Astrocyte (in vitro differentiated cells and primary cell): ENCODE measurements at places on chromosomes 5 and 9.

DNA sequence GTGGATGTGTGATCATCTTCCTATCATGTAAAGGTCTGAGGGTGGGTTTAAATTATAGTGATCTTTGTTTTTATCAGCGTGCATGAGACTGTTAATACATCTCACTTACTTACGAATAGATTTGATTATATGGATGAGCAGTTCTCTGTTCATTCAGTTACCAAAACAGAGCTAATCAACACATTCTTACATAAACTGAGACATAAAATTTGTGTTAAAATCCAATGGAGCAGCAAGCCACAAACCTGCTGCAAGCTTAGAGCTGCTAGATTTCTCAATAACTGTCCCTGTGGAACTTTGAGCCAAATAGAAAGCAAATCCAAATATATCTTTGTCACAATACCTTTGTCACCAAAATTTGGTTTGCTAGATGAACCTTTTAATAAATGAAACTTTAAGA lies 50.1 kb downstream of the NUDT12 start:
- peaks cover 5% of the 10 kb centered on the region for H3K4me1 ChIP-seq
- no peak overlapping the region for H3K4me3 ChIP-seq
- no peak overlapping the region for H3K27ac ChIP-seq
- no peaks in the 10 kb centered on the region for H3K36me3 ChIP-seq
- DNase-seq, result no peak

DNA sequence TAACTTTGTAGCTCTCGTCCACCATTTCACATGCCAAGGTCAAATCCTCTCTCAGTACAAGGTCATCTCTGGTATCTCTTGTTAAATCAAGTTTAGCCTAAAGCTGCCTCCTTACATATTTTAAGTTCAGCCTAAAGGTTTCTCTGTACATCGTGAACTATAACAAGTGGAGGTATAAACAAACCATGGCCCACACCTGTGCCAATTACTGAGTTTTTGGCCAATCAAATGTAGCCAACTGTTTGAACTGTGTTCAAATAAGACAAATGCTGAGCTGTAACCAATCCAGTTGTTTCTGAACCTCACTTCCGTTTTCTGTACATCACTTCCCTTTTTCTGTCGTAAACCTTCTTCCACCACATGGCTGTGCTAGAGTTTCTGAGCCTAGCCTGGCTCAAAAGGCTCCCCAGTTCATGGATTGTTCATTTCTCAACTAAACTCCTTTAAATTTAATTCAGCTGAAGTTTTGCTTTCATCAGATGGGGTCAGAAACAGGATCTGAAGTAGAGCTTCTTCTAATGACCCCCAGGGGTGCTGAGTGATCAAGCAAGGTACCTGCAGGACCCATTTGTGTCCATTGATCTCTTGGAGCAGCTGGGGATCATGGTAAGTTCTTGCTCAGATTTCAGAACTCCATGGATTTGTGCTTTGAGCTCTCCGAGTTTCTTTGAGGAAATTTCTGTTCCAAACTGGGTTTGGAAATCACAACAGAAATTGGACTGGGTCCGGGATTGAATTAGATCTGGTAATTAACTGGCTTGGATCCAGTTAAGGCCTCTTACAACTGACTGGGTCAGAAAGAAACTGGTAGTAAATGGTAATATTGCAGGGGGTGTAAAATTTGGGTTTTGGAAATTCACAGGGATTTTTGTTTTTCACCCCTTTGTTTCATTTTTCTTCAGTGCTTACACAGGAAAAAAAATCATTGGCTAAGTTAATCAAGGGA lies 11.0 kb upstream of the NANS start:
- H3K4me1 ChIP-seq, result no peaks in the 10 kb centered on the region
- no peak overlapping the region for H3K4me3 ChIP-seq
- no peak for DNase-seq
- no peaks in the 10 kb centered on the region for H3K36me3 ChIP-seq

- no peak for DNase-seq
- H3K36me3 ChIP-seq, result no peaks in the 10 kb centered on the region
- H3K27me3 ChIP-seq, result no peaks in the 10 kb centered on the region
- no peak overlapping the region for H3K4me3 ChIP-seq
- no peak overlapping the region for H3K27ac ChIP-seq
Observed at GRCh38 chr5:154749491-154749890, 5.7 kb upstream of the LARP1 start.

GRCh38 chr5:91381774-91382359 lies 1.2 kb downstream of the ARRDC3 start:
- H3K4me1 ChIP-seq, result peaks cover 9% of the 10 kb centered on the region
- no peaks in the 10 kb centered on the region for H3K27me3 ChIP-seq
- peak overlapping the region; percentile 99 for H3K27ac ChIP-seq

GRCh38 chr5:71887680-71888079 lies 168.6 kb downstream of the CARTPT start:
- H3K4me1 ChIP-seq, result peaks cover 11% of the 10 kb centered on the region
- H3K4me3 ChIP-seq, result no peak overlapping the region
- H3K27ac ChIP-seq, result no peak overlapping the region

GRCh38 chr9:86445671-86446070 lies 91.5 kb upstream of the TUT7 start:
- H3K27me3 ChIP-seq, result no peaks in the 10 kb centered on the region
- no peaks in the 10 kb centered on the region for H3K36me3 ChIP-seq
- DNase-seq, result no peak

DNA sequence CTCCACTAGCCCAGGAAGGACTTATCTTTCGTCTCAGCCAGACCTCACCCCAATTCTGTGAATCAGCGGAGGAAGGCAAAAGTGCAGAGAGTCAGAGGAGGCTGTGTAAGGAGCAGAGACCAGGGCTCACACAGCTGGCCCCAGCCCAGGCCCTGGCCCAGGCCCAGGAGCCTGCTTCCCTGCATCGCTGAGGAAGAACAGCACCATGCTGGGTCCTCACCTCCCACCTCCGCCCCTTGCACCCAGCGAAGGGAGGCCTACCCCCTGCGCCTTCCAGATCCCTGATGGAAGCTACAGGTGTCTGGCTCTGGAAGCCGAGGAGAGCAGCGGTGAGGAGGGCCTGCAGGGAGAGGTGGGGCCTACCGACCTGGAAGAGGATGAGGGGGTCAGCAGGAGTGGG lies 22.3 kb upstream of the SYNPO start:
- peaks cover 2% of the 10 kb centered on the region for H3K27me3 ChIP-seq
- H3K4me3 ChIP-seq, result no peak overlapping the region
- H3K27ac ChIP-seq, result no peak overlapping the region
- H3K36me3 ChIP-seq, result no peaks in the 10 kb centered on the region

DNA sequence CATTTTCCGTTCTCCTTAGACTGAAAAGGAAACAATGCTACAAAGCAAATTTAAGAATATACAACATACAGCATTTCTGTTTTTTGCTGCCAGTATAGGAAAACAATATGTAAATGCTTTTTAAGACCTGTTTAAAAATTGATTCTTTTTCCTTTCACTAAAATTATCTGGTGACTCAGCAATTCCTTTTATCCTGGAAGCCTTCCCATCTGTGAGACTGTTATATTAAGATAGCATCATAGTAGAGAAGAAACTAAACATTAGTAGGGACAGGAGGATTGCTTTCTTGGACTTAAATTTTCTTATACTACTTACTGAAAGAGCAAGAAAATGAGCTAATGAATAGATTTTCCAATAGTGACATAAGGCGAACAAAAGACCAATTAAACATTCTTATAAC lies 30.0 kb upstream of the GPR21 start:
- H3K36me3 ChIP-seq, result peaks cover 1% of the 10 kb centered on the region
- no peak overlapping the region for H3K4me3 ChIP-seq
- peaks cover 21% of the 10 kb centered on the region for H3K4me1 ChIP-seq
- H3K27ac ChIP-seq, result peak overlapping the region; percentile 56
- no peaks in the 10 kb centered on the region for H3K27me3 ChIP-seq
- DNase-seq, result peak; percentile 40

DNA sequence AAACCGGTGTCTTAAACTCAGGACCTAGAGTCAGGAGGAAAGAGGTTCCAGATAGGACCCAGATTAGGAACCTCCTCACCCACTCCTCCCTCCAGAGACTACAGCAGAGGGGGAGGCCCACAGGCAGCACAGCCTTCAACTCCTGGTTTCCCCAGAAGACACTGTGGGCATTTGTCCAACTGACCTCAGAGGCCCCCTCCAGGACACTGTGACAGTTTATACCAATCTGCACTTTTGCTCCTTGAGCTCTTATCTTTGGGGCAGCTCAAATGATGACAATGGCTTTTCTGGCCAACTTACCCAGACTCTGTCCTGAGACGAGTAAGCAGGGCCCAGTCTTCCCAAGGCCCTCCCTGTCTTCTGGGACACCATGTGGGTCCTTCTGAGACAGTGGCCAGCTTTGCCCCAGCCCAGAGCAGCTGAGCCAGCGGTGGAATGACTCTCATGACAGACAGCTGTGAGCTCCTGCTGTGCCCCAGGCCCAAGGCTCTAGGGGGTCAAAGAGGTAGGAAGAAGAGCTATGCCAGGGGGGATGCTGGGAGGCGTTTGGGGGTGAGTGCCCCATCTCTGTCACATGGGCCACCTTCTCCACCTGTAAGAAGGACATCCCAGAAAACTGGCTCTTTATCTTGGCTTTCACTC lies 14.3 kb downstream of the OR2V2 start:
- H3K27ac ChIP-seq, result no peak overlapping the region
- H3K36me3 ChIP-seq, result no peaks in the 10 kb centered on the region
- no peak for DNase-seq
- peak overlapping the region; percentile 25 for H3K4me3 ChIP-seq

- H3K4me1 ChIP-seq, result peaks cover 47% of the 10 kb centered on the region
- peak; percentile 58 for DNase-seq
- no peak overlapping the region for H3K27ac ChIP-seq
- H3K4me3 ChIP-seq, result no peak overlapping the region
Observed at GRCh38 chr5:172775326-172776234, 4.6 kb upstream of the DUSP1 start.

DNA sequence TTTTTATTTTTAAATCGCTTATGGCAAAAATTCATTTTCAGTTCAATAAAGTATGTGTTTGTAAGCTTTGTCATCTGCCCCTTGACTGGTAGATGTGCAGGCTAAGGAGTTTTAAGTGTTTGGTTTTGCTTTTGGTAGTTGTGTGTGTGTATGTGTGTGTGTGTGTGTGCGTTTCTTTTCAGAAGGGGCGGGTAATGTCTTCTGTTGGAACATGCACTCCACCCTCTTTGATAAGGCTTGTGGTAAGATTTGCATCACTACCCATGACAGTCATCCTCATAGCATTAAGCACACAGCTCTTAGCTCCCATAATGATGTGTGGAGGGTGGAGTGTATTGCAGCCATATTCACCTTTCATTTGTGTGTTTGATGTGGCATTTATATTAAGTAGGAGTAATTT lies 92.1 kb upstream of the FSD1L start:
- no peaks in the 10 kb centered on the region for H3K27me3 ChIP-seq
- H3K27ac ChIP-seq, result no peak overlapping the region
- no peaks in the 10 kb centered on the region for H3K4me1 ChIP-seq
- H3K4me3 ChIP-seq, result no peak overlapping the region
- no peaks in the 10 kb centered on the region for H3K36me3 ChIP-seq
- DNase-seq, result peak; percentile 59

- no peaks in the 10 kb centered on the region for H3K27me3 ChIP-seq
- H3K4me3 ChIP-seq, result no peak overlapping the region
- no peaks in the 10 kb centered on the region for H3K36me3 ChIP-seq
- no peaks in the 10 kb centered on the region for H3K4me1 ChIP-seq
- no peak for DNase-seq
Observed at GRCh38 chr9:3629495-3629894, 103.7 kb upstream of the RFX3 start.

DNA sequence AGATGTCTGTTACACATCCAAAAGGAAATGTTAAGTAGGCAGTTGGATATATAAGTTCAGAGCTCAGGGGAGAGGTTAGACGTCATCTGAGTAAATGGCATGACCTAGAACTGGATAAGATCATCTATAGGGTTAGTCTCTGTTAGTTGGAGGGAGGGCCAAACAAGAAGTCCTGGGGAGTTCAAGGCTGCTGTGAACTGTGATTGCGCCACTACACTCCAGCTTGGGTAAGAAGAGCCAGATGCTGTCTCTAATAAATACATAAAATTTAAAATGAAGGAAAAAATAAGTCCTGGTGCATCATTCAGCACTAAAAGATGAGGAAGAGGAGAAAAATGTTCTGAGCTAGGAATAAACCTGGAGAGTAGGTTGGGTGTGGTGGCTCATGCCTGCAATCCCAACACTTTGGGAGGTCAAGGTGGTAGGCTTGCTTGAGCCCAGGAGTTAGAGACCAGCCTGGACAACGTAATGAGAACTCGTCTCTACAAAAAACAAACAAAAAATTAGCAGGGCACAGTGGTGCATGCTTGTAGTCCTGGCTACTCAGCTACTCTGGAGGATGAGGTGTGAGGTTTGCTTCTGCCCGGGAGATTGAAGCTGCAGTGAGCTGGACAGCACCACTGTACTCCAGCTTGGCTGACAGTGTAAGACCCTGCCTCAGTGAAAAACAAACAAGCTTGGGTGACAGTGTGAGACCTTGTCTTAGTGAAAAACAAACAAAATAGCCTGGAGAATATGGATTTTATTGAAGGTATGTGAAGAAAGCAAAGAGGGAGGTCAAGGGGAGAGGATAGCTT lies 123.6 kb downstream of the ACTBL2 start:
- no peak for DNase-seq
- no peak overlapping the region for H3K27ac ChIP-seq
- H3K4me1 ChIP-seq, result no peaks in the 10 kb centered on the region
- H3K27me3 ChIP-seq, result peaks cover 2% of the 10 kb centered on the region

- H3K27me3 ChIP-seq, result no peaks in the 10 kb centered on the region
- peaks cover 4% of the 10 kb centered on the region for H3K4me1 ChIP-seq
- no peaks in the 10 kb centered on the region for H3K36me3 ChIP-seq
- H3K4me3 ChIP-seq, result no peak overlapping the region
- DNase-seq, result peak; percentile 82
- H3K27ac ChIP-seq, result no peak overlapping the region
Observed at GRCh38 chr9:73869264-73869663, 627.9 kb upstream of the RORB start.

GRCh38 chr5:176639981-176640380 lies 7.3 kb upstream of the TSPAN17 start:
- DNase-seq, result no peak
- H3K27me3 ChIP-seq, result peaks cover 12% of the 10 kb centered on the region
- no peaks in the 10 kb centered on the region for H3K36me3 ChIP-seq
- no peaks in the 10 kb centered on the region for H3K4me1 ChIP-seq
- H3K27ac ChIP-seq, result no peak overlapping the region

DNA sequence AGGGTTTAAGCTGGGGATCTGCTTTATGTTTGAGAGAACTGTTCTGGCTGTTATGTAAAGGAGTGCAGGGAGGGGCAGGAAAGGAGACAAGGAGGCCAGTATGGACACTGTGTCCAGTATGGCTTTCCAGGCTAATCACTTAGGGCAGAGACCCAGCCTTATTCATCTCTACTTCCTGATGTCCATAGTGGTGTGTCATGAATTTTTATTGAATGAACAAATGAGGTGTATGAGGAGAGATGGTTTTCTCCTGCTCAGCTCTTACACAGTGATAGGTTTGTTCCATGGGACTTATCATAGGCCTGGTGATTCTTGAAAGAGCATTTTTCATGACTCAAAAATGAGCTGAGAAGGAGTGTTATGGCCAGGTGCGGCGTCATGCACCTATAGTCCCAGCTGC lies 20.5 kb upstream of the FGFR4 start:
- H3K4me3 ChIP-seq, result no peak overlapping the region
- peaks cover 20% of the 10 kb centered on the region for H3K36me3 ChIP-seq
- no peaks in the 10 kb centered on the region for H3K27me3 ChIP-seq
- no peak overlapping the region for H3K27ac ChIP-seq

- no peaks in the 10 kb centered on the region for H3K36me3 ChIP-seq
- no peak overlapping the region for H3K27ac ChIP-seq
- no peak overlapping the region for H3K4me3 ChIP-seq
Observed at GRCh38 chr9:33703430-33704102, 91.8 kb upstream of the PRSS3 start.

- H3K27ac ChIP-seq, result no peak overlapping the region
- H3K27me3 ChIP-seq, result no peaks in the 10 kb centered on the region
- H3K36me3 ChIP-seq, result peaks cover 16% of the 10 kb centered on the region
- no peak for DNase-seq
- no peak overlapping the region for H3K4me3 ChIP-seq
Observed at GRCh38 chr5:157732596-157733262, 1.5 kb downstream of the THG1L start.
